ENCODE measurements at places on chromosomes 16 and 17.

GRCh38 chr17:37789771-37790541, 45.1 kb upstream of the HNF1B start:
- DNase-seq: no peak

DNA sequence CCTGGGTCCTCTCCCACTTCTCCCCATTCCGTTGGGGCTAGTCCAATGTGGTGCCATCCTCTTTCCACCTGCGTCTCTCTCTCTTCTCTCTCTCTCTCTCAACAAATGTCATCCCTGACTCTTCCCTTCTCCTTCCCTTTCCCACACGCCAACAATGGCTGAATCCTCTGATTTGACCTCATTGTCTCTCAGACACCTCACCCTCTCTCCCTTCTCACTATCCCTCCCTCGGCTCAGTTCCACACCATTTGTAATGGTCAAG, 628 bp upstream of the ZNF18 start:
- no peak for DNase-seq

GRCh38 chr17:78785011-78785662, 3.1 kb upstream of the CYTH1 start:
- DNase-seq: no peak

GRCh38 chr17:76917829-76918228, 49.6 kb downstream of the MGAT5B start:
- DNase-seq: no peak

DNA sequence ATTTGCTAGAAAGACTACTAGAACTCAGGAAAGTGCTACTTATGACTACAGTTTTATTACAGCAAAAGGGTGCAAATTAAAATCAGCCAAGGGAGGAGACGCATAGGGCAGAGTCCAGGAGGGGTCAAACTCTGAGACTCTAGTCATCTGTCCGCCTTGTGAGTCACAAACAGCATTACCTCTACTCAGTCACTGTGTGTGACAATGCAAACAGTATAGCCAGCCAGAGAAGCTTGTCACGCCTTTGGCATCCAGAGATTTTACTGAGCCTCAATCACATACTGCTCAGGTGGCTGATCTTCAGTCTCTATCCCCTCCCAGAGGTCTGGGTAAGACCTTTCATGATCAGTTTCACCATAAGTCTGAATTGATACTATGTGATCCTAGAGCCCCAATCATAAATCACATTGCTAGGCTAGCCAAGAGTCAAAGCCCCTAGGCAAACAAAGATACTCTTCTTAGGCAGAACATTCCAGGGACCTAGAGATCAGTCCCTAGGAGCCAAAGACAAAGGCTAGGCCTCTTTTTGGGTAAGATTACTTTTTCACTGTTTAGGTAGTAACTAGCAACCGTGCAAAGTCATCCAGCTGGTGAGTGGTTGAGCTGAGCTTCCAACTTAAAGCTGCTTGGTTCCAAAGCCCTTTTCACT, 48.8 kb upstream of the CLEC19A start:
- no peak for DNase-seq

DNA sequence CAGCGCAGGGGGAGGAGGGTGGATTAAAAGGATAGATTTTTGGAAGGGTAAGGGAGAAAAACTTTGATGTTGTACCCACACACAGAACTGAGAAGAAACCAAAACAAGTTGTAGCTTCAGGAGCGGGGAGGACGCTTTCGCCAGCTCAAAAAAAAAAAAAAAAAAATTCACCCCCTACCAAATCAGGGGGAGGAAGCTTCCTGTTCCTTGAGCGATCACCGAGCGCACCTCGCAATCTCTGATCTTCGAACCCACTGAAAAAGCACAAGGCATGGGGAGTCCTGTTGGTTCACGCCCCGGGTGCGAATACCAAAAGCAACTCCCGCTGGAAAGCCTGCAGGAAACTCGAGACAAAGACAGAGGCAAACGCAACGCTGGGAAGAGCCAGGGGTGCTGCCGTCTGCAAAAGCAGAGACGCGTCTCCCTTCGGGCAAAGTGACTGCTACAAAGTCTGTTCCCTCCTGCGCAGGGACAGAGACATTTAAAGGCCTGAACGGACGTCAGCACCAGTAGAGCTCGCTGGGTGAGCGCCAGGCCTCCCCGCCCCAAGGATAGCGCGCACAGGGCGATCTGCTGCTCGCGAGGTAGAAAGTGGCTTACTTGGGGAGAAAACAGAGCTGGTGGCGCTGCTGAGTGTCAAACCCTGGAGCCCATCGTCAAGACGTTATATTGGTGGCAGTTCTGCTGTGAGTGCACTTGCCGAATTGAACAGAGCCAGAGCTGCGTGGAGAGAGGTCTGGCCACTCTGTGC, 190.4 kb downstream of the USP22 start:
- no peak for DNase-seq

DNA sequence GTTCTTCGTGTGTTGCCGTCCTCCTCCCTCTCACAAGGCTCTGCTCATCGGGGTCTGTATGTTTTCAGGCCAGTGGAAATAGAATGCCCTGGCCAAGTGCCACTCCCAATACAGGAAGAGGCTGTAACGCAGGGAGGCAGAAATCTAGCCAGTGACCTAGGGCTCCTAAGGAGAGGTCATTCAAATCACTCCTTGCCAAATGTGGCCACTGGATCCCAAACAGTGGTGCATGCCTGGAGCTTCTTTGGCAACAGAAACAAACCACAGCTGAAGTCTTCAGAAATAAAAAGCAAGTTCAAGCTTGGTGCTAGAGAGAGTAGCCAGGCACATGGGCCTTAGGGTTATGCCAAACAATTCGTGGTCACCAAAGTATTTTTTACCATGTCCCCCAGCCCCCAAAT, 66.1 kb downstream of the SMG6 start:
- DNase-seq: no peak

DNA sequence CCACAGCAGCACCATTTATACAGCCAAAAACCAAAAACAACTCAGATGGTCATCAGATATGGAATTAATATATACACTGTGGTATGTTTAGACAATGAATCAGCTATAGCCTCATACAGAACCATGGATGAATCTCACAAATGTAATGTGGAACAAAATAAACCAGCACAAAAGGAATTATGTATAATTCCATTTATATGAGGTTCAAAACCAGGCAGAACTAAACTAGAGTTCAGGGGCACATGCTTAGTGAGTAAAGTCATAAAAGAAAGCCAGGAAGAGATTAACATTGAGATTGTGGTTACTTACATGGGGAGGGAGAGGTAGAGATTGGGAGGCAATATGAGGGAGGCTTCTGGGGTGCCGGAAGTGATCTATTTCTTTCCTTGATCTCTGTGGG, 231.1 kb downstream of the COPRS start:
- no peak for DNase-seq

GRCh38 chr17:4843321-4844000, 10.3 kb downstream of the MINK1 start:
- DNase-seq: no peak

- no peak for DNase-seq
Measured at GRCh38 chr17:52027081-52027480, 131.4 kb downstream of the CA10 start.
